Cortex of kidney (tissue), 1 donor: ENCODE measurements at places on chromosomes 7 and 10.

- no peak for DNase-seq
These were observed 2.6 kb downstream of the TBRG4 start for GRCh38 chr7:45108863-45109262.

GRCh38 chr7:126177782-126178181 lies 1075.0 kb downstream of the GRM8 start:
- no peak for DNase-seq

- DNase-seq, result no peak
These were observed 78.5 kb upstream of the APBB1IP start for GRCh38 chr10:26359670-26360069.

- no peak for DNase-seq
These were observed 11.9 kb upstream of the XPNPEP1 start for GRCh38 chr10:109934958-109935793.

DNA sequence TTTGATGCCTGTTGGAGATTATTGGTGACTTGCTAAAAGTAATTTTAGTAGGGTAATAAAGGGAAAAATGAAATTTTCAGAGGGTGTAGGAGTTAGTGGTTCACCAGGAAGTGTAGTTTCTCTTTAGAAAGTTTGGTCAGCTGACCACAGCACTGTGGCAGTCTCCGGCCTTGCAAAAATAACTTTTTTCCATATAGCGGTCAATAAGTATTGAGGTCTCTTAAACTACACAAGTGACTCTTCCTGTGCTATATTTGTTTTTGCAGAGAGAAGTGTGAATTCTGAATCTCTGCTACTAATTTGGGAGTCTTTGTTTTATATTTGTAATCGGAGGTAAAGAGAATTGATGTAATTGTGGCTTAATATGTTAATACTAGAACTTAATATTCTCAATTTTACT lies 24.3 kb downstream of the PTPN12 start:
- DNase-seq, result no peak

DNA sequence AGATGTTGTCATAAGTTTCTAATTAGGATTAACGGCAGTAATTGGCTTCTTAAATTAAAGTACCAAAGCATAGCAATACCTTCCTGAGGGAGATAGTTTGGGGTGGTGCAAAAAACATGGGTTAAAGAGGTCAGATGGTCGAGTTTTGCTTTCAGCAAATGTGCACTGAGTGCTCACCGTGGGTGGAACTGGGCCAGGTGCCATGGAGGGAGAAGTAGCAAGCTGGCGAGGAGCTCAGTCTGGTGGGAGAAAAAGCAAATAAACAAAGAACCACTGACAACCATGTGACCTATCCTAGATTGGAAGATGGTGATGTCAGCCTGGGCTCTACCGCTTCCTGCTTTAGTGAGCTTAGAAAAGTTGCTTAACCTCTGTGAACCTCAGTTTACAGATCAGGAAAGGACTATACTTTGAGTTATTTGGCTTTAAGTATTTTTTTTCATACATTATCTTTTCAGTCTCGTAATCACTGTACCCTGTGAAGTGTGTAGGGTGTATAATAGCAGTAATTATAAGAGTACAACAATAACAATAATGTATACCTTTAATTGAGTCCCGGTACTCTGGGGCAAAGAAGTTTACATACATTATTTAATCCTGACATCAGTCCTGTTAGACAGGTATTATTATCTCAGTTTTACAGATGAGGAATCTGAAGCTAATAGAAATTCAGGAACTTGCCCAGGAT lies 69.0 kb upstream of the PDCD4 start:
- no peak for DNase-seq

- no peak for DNase-seq
These were observed 1.2 kb upstream of the SP8 start for GRCh38 chr7:20787660-20788419.

GRCh38 chr10:123798856-123799255 lies 92.8 kb downstream of the CPXM2 start:
- no peak for DNase-seq

GRCh38 chr7:151133986-151134742 lies 33.3 kb downstream of the GBX1 start:
- no peak for DNase-seq

- no peak for DNase-seq
These were observed 24.9 kb upstream of the ADO start for GRCh38 chr10:62779487-62780248.

DNA sequence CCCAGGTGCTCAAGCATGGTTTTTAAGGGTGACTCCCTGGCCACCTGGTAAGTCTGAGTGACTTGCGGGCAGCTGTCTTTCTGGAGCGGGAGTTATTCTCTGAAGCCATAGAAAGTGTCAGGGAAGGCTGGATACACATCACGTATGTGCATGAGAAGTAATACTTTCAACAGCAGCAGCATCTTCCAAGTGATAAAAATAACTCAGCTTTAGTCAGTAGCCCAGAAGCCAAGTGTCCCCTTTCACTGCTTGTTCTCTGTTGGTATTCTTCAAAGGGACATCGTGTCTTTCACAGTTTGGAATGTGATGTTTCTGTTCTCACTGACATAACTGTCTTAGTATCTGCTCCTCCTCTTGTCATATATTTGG lies 97.6 kb downstream of the KIAA1217 start:
- DNase-seq, result no peak

- DNase-seq, result no peak
These were observed 35.9 kb upstream of the GJD4 start for GRCh38 chr10:35569111-35569707.

DNA sequence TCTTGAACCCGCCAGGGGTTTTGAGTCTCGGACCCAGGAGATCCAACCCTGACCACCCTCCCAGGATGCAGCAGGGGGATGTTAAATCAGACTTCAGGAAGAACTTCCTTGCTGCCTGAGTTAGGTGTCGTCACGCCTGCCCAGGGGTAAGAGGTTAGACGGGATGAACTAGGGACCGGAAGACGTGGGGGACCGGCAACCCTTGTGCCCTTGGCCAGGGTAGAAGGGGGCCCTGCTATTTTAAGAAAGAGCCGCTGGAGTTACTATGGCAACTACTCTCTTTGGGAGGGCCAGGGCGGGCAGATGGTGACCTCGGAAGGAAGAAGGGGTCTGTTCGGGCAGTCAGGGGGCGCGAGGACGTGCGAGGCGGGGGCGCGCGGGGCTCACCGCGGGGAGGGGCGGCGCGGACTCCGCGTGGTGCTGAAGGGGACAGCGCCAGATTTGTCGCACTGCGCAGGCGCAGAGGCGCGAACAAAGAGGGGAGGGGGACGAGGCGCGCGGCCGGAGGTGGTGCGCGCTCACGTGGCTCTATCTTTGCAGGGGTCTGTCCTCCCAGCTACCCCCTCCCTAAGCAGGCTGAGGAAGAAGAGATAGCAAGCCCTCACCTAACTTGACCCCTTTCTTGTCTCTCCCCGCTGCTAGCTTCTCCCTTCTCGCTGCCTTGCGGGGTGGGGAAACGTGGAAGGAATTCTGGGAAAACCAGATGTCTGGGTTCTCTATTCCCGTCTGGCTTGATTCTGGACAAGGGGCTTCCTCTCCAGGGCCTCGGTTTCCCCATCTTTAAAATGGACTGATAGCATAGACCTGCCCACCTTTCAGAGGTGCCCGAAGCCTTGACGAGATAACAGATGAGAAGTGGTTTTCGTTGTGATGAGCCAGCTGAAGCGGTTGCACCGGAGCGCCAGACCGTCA lies 940 bp upstream of the PSD start:
- DNase-seq, result no peak

- no peak for DNase-seq
These were observed 36.9 kb upstream of the SH2D4B start for GRCh38 chr10:80500572-80501380.

- no peak for DNase-seq
These were observed 32.5 kb downstream of the OGDH start for GRCh38 chr7:44638611-44639557.

DNA sequence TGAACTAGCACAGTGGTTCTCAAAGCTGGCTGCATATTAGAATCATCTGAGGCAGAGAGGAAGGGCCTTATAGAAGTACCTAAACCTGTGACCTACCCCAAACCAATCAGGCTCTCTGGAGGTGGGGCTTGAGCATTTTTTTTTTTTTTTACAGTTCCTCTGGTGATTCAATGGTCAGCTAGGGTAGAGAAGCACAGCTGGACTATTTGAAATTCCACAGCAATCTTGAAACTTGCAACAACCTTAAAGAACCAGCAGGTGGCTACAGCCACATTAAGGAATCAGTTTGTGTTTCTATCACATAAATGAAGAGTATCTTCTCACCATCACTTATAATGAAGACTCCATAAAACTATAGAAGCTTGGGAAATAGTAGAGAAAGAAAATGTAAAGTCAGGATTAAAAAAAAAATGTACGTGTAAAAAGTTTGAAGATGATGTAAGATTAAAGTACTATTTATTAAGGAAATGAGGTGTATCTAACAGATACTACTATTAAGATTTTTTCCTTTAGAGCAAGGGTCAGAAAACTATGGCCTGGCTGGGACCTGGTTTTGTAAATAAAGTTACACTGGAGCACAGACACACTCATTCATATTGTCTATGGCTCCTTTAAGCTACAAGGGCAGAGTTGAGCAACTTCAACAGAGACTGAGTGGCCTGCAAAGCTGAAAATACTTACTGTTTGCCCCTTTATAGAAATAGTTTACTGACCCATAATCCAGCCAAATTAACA lies 3.8 kb downstream of the RTKN2 start:
- no peak for DNase-seq

- no peak for DNase-seq
These were observed 245.1 kb downstream of the STK31 start for GRCh38 chr7:23955145-23955544.

DNA sequence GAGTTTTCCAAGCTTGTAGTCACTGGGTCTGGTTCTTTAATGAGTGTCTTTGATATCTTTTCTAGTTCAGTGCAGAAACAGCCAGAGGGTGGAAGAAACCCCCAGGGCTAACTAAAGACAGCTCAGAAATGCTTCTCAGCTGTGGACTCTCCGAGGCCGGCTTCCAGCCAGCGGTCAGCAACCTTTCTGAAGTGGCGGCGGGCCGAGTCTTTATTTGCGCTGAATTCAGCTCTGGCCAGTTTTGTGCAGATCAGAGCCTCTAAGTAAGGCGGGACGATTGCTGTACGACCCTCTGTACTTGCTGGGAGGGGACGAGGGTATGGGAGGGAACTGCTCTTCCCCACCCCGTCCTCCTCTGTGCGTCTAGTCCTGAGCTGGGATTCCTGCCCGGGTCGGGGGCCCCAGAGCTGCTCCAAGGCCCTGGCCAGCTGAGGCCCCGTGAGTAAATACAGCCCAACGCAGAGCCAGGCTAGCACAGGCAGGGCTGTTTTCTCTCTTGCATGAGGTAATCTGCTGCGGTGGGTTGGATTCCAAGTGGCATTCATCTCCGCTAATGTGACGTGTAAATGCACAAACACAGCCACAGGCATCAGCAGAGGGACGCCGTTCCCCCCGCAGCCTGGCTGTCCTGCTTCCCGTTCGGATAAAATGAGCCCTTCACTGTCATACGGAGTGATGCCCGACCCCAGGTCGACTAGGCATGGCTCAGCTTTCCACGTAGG lies 159.8 kb downstream of the PIP4K2A start:
- no peak for DNase-seq

DNA sequence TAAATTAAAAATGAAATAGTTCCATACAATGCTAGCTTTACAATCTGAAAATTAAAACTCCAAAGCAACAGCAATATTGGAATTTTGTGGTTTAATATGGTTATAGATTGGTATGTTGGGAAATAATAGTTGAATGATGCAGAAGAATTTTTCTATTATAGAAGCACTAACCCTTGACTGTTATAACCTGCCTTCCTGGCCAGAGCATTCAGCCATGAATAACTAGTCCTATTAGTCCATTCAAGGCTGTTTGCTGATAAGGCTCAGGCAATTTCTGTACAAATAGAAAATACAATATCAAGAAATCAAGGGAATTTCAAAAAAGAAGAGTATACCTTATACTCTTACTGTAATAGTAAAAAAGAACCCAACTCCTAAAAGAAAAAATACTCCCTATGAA lies 101.6 kb upstream of the SP4 start:
- DNase-seq, result no peak

GRCh38 chr7:45026984-45027773 lies 27.2 kb downstream of the CCM2 start:
- no peak for DNase-seq

- no peak for DNase-seq
These were observed 48.5 kb upstream of the ARL4A start for GRCh38 chr7:12638851-12639456.

- DNase-seq, result no peak
These were observed 38.5 kb downstream of the MGMT start for GRCh38 chr10:129505500-129506075.

DNA sequence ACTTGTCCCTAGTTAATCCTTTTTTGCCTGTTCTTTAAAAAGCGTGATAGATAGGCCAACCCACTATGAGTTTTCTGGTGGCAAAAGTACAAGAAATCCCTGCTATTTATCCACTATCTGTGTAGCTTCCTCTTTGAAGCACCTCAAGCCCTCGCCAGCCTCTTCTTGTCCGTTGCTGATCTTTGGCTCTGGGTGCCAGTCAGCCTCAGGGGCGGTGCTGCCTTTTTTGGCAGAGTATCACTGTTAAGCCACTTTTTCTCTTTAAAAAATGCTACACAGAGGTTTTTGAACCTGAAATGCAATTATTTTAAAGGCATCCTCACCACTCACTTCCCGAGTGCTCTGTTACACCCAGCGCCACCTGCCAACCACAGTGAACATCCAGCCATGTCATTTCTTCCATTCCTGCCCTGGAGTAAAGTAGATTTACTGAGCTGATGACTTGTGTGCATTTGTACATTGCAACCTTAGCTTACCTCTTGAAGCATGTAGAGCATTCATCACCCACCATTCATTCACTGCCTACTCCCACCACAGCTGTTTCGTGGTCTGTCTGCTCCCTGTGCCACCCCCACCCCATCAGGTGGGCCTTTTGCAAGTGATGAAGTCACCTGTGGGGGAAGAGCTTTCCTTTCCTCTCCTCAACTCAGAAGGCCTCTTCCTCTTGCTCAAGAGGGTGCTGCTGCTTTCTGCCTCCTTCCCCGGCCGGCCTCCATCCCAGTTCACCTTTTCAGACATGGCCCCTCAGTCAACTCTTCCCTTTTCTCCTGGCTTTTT lies 414.2 kb upstream of the GALNT17 start:
- no peak for DNase-seq

DNA sequence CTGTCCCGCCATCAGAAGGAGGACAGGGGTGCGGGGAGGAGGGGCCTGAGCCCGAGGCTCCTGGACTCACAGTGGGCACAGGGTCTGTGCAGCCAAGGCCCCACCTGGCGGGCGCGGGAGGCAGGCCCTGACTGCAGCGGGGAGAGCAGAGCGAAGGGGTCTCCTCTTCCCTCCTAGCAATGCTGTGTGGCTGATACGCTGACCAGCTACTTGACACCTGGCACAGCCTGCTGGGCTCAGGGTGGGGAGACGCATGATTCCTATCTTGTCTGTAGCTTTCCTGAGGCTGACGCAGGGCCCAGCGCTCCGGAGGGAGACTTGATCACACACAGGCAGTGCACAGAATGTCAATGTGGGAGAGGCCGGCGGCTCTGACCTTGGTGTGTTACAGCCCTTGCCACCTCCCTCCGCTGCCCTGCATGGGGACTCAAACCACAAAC lies 174.9 kb downstream of the ELFN1 start:
- DNase-seq, result no peak

DNA sequence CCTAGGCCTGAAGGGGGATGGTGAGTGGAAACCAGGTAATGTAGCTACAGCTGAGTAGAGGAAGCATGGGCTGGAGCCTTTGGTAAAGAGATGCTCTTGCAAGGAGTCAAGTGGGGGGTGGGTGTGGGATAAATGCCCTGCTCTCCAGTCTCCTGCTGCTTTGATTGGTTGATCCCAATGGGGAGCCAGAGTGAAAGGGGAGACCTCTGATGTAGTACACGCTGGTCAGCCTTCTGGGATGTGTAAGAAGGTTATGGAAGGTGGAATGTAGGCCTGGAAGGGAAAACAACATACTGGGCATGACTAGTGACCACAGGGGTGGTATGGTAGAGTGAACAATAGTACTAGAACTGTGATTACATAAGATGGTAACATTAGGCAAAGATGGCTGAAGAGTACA lies 44.3 kb downstream of the TET1 start:
- no peak for DNase-seq
